GM12878 (cell line): ENCODE measurements at places on chromosomes 2 and 18.

DNA sequence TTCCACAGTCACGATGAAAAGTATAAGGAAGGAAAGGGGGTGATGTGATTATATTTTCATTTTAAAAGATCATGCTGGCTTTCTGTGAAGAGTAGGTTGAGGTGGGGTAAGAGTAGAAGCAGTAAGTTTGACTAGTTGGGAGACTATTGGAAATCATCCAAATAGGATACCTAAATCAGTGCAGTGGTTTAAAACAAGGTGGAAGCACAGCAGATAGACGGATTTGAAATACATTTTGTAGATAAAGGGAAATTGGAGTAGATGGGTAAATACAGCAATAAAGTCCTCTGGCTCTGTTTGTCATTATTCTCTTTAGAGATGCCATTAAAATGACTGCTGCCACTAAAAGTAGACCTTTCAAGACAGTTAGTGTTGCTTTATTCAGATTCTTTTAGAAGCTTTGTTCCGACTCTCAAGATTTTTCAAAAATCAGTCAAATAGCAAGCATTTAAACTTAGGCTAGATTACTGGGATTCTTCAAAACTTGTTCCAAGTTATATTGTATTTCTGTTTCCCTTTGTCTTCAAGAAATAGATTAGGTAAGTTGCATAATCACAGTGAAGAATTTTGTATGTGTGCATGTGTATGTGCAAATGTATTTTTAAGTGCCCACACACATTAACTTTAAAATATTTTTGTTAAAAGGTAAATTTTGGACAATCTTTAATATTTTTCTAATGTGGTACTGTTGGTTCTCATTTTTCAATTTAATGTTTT is 61.7 kb upstream of the DTNA start:
- DNase-seq = no peak

DNA sequence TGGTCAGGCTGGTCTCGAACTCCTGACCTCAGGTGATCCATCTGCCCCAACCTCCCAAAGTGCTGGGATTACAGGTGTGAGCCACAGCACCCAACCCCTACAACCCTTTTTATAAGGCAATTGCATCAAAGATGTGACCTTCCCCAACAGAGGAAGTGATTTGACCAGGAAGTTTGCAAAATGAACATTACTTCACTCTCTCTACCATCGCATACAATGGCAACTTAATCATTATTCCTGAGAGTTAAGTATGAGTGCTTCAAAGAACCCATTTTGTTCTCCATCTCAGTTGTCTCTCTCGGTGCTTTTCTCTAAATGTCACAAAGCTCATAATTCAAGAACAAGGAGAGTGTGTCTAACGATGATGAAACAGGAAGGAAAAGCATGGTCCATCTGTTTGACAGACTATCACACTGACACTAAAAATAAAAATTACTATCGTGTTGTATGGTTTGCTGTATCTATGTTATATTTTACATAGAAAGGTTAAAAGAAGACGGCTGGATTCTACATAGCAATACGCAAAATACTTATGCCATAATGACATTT is 18.1 kb upstream of the CREG2 start:
- no peak for DNase-seq

DNA sequence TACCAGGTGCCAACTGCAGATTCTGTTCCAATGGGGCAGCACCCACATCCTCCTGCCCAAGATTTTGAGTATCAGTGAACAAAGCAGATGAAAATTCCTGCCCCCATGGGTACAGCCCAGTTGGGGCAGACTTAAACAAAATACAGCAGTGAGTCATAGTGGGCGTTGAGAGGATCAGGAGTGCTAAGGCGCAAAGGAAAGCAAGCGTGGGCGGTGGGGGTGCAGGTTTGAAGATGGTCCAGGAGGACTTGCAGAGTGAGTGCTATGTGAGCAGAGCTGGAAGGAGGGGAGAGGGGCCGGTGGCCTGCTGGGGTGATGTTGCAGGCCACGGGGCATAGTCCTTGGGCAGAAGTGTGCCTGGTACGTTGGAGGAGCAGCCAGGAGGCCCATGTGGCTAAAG is 24.7 kb downstream of the STEAP3 start:
- no peak for DNase-seq

- DNase-seq = no peak
These were observed 582 bp upstream of the ZAP70 start for GRCh38 chr2:97712693-97713295.

DNA sequence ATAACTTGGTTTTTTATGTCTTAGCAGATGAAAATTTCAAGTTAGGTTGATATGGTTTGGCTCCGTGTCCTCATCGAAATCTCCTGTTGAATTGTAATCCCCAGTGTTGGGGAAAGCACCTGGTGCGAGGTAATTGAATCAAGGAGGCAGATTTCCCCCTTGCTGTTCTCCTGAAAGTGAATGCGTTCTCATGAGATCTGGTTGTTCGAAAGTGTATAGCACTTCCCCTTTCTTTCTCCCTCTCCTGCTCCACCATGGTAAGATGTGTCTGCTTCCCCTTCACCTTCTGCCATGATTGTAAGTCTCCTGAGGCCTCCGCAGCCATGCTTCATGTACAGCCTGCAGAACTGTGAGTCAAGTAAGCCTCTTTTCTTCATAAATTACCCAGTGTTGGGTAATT is 242.1 kb upstream of the TNP1 start:
- peak; percentile 40 for DNase-seq
